ENCODE measurements at places on chromosomes 12 and 14. TPM values are rescaled to one million over a fixed set of nuclear protein-coding genes. Genes with fewer than 3 reads are reported as not detected.

The FOXG1 gene
- polyA plus RNA-seq, result 9.0 TPM

The PRH2 gene
- 6.5 TPM for polyA plus RNA-seq

The NTF3 gene
- polyA plus RNA-seq, result 2.2 TPM

The ACRBP gene
- 715 TPM for polyA plus RNA-seq

The COX6A1 gene
- 485 TPM for polyA plus RNA-seq

The SELPLG gene
- 10.4 TPM for polyA plus RNA-seq
